ENCODE measurements at places on chromosomes 7 and 10.
A peak's percentile ranks its signal among the peaks of the same experiment; 100 is the strongest.

GRCh38 chr7:86008898-86009297, 634.8 kb upstream of the GRM3 start:
- DNase-seq, result no peak

DNA sequence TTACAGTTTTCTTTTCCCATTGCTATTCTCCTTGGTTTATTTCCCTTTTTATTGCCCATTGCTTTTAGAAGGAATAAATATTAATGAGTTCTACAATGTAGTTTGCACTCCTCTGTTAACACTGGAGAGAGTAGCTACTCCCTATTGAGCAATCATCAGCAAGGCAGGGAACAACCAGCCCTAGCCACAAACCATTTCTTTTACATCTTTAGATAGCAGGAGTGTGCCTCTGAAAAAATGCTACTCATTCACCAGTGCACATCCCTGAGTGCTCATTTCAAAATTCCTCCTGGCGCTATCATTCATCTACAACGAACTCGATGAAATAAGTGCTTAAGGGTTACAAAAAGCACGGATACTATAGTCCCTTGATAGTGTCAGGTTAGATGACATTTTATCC, 252.9 kb downstream of the THSD7A start:
- DNase-seq, result no peak

DNA sequence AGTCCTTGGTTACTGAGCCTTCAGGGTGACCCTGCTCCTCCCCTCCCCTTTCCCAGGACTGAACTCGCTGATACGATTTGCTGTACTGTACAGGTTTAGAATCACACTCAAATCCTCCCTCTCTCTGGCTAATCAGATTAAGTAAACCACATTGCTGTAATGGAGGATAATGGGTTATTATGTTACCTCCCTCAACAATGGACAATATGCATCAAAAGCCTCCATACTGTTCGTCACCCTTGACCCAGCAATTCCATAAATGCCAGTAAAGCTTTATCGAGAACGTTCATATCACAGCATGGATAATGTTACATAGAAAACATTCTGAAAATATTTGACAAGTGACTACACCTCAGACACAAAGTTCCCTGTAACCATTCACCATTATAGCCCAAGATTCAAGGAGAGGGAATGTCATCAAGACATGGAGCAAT, 61.7 kb downstream of the FAM107B start:
- DNase-seq, result no peak

- no peak for DNase-seq
These were observed 909.6 kb downstream of the REEP3 start for GRCh38 chr10:64430690-64431323.

- DNase-seq, result no peak
These were observed 80.4 kb downstream of the PPP1R3C start for GRCh38 chr10:91552274-91553095.

DNA sequence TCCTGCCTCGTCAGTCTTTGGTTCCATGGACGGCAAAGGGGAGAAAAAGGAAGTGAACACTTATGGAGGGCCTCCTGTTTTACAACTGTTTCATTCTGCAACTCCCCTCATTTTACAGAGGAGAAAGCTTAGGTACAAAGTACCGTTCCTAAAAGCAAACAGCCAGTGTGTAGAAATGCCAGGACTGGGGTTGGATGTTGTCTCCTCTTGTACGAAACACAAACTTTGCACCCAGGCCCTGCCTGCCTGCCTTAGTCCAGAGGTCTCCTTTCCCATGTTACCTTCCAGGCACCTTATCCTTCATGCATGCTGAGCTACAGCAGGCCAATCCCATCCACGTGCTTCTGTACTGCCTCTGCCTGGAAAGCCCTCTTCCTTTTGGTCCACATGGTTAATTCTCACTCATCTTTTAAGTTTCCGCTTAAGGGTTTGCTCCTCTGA, 86.0 kb downstream of the ICA1 start:
- DNase-seq, result no peak

DNA sequence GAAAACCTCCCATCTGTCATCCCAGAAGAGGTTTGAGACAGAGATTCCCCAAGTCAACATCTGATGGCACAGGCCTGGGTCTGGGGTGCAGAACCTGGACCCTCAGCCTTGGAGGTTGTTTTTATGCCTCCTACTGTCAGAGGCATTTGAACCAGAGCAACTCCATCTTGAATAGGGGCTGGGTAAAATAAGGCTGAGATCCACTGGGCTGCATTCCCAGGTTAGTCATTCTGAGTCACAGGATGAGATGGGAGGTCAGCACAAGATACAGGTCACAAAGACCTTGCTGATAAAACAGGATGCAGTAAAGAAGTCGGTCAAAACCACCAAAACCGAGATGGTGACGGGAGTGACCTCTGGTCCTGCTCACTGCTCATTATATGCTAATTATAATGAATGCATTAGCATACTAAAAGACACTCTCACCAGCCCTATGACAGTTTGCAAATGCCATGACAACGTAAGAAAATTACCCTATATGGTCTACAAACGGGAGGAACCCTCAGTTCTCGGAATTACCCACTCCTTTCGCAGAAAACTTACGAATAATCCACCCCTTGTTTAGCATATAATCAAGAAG, 92.0 kb downstream of the ITGA8 start:
- DNase-seq, result no peak

DNA sequence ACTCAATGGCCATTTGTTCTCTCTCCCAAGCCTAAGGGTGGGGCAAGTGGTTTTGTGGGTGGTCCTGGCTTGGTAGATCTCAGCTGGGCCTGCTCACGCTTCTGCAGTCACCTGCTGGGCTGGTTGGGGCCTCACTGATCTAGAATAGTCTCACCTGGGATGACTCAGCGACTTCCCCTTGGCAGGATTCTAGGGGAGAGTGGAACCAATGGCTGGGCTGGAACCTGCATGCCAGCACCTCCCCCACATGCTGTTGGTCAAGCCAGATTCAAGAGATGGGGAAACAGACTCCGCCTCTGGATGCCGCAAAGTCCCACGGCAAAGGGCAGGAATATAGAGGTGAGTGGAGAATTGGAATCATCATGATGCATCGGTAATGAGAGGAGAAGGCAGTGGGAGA, 292.9 kb upstream of the NPVF start:
- DNase-seq, result no peak

- DNase-seq, result no peak
These were observed 7.6 kb downstream of the CALCR start for GRCh38 chr7:93566876-93567275.

- peak; percentile 66 for DNase-seq
These were observed 44.2 kb downstream of the JMJD1C start for GRCh38 chr10:63421591-63421990.

- no peak for DNase-seq
These were observed 670.8 kb downstream of the SORCS1 start for GRCh38 chr10:106493751-106494150.

DNA sequence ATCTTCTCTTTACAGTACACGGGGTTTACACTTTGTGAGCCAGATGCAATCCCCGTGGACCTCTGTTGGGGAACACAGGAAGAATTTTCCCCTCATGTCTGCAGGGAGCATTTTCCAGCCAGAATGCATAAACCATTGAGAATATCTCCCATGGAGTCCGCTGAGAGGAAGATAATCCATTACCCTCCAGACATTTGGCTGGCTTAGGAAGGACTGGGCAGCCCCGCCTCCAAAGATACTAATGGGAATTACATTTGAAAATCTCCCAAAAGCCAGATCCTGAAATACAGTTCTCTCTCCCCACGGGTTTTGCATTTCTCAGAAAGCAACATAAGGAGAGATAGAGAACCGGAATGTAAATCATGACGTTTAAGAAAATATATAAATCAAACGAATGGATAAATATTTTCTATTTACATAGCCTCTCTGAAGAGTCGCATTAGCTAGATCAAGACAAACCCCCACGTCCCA, 53.5 kb downstream of the TRIL start:
- no peak for DNase-seq

DNA sequence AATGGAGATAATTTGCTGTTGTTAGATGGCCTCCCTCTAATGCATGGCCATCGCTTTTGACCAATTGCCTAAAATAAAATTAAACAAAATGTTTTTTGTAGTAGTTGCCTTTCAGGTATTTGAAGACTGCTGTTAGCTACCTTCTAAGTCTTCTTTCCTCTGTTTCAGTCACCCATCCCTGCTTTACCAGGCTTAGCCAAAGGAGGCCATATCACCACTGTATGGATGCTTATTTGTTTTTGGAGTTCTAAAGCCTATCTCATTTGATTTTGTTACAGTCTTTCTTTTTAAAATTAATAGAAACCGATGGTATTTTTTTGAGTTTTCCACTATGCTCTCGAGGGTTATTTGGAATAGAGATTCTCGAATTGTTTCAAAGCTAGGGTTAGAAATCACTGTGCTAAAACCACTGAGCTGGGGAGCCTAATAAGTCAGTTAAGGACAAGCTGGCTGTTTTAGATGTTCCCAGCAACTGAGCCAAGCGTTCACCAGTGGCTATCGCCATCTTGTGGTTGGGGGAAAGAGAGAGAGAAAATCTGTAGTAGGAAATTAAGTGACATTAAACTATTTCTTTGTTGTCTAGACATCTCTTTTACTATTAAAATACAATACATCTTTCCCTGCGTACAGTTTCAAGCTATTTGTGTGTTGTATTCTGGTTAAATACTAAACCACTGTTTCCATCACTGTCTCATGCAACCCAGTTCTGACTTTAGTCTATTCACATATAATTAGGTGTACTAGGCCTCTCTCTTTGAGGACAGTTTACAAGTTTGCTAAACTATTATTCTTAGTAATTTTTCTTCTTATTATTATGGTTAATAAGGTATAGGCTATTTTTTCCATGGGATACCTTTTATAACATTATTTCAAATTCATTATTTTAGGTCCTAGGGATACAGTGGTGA, 52.2 kb downstream of the GPR158 start:
- peak; percentile 4 for DNase-seq

DNA sequence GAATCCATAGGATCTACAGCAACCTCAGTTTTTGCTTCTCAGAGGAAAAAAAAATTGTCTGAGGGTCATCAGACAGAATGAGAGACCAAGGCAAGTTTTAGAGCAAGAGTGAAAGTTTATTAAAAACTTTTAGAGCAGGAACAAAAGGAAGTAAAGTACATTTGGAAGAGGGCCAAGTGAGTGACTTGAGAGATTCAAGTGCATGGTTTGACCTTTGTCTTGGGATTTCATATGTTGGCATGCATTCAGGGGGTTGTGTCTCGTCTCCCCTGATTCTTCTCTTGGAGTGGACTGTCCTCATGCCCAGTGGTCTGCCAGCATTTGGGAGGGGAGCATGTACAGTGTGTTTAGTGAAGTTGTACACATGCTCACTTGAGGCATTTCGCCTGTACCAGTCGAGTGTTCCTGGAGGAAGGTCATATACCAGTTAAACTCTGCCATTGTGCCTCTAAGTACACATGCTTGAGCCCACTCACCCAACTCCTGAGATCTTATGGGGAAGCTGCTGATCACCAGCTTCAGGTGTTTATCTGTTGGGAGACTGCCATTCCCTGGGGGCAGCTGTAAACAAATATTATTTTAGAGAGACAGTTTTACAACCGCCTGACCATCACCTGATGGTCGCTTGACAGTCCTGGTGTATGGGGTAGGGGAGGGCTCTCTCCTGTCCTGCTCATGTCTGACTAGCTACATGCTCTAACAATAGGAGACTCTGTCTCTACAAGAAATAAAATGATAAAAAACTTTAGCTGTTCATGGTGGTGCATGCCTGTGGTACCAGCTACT, 109.4 kb downstream of the EEPD1 start:
- no peak for DNase-seq

- no peak for DNase-seq
These were observed 5.4 kb upstream of the GRM8 start for GRCh38 chr7:127258111-127258510.

DNA sequence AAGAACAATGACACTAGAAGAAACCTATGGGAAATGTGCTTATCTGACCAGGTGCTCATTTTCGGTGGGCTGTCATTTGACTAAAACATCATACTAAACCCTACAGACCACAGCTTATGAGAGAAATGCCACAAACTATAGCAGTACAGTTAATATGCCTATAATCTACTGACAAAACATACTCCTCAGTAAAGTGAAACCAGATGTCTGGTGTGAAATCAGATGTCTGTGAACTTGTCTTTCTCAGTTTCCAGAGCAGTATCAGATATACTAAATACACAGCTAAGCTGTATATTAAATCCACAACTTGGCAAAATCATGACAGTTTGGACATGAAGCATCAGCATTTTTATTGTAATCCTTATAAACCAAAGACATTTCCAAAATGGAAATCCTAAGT, 3.3 kb downstream of the IMMP2L start:
- no peak for DNase-seq

DNA sequence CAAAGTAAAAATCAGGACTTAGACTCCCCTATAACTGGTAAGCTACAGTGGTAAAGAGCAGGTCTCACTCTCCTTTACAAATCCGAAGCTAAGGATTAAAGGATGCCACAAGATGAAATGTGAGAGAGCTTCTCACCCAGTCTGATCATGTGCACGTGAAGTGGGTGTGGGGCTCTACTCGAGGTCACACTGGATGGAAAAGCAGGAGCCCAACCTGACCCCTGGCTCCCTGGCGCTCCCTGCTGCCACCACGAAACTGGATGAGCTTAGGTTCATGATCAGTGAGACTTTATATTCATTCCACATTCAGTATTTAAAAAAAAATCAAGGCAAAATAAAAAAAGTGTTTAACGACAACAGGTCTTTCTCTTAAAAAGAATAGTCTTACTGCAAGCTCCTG, 21.7 kb upstream of the FOXI2 start:
- no peak for DNase-seq

Measured in GM12878 (cell line).